ENCODE measurements at places on chromosomes 7 and 10. TPM values are rescaled to one million over a fixed set of nuclear protein-coding genes. Genes with fewer than 3 reads are reported as not detected.
A peak's percentile ranks its signal among the peaks of the same experiment; 100 is the strongest.

DNA sequence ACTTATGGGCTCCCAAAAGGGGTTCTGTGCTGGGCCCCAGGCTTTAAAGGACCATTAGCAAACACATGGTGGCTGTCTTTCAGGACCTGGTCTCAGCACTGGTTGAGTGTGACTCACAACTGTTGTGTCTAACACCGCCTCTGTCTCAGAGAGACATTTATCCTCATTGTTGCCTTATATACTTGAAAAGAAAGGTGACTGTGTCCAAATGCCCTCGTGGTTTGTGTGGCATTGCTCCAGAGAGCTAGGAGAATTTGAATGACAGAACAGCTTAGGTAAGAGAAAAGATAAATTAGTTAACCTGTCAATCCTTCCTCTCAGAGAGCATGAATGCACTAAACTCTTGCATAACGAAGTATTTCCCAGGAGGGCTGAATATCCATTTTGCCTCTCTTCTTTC is 14.5 kb upstream of the FAM13C start:
- DNase-seq = no peak

GRCh38 chr10:7491949-7492659 is 81.3 kb upstream of the SFMBT2 start:
- DNase-seq = no peak

GRCh38 chr10:930625-931325 is 730 bp downstream of the LARP4B start:
- peak; percentile 73 for DNase-seq

PIK3AP1 gene
- total RNA-seq = 13.8 TPM
